ENCODE measurements at places on chromosomes 4 and X.

GRCh38 chrX:23341452-23341851 lies 6.8 kb downstream of the PTCHD1 start:
- no peak for DNase-seq

- no peak for DNase-seq
Observed at GRCh38 chr4:85837439-85837733, 362.4 kb downstream of the ARHGAP24 start.

DNA sequence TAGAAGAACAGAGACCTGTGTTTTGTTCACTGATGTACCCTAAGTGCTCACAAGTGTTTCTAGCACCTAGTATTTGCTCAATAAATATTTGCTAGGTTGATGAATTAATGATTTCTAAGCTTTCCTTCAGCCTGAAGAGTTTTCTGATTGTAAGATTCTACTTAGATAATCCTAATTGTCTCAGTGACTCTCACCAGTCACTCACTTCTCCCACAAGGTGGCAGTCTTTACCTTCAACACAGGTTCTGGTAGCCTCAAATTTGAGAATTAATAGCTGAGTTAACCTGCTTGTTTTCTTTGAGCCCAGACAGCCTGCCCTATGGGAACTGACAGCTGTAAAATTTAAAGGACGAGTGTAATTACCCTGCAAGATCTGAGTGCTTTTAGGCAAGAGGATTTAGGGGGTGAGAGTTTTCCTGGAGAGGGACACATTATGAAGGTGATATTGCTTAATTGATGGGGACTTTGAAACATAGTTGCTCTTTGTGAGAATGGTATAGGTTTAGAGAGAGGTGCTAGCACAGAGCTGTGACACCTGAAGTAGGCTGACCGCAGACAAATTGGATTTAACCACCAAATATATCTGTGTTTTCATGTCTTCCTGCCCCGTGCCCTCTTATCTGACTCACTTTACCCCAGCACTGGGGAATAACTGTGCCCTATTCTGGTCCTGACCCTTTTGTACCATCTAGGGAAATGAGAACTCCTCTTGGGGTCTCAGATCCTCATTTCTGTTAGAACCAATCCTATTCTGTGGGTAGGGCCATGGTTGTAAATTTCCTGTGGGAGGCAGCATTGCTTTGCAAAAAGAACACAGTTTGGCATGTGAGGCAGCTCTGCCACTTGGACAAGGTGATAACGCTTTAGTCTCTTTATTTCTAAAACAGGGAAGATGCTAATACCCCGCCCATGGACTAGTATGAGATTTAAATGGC lies 27.7 kb downstream of the CD38 start:
- DNase-seq: no peak

GRCh38 chr4:90328558-90328957 lies 201.4 kb downstream of the CCSER1 start:
- DNase-seq: no peak

GRCh38 chrX:124736553-124737270 lies 390.3 kb downstream of the SH2D1A start:
- DNase-seq: peak; percentile 14

GRCh38 chrX:50723006-50723405 lies 91.0 kb downstream of the SHROOM4 start:
- DNase-seq: no peak

DNA sequence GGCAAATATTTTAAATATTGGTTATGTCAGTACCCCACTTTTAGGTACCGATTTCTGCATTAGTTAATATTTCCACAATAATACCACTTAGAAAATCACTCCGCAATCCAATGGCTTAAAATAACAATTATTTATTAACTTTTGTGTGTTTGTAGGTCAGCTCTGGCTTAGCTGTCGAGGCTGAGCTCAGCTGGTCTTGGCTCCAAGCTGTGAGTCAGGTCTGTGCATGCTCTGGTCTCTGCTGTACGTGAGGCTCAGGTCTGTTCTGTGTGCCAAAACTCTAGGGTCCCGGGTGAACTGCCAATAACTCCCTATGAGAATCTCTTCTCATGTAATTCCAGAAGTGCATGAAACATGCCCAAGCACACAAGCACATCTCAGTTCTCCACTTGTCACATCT lies 245.8 kb upstream of the GK2 start:
- no peak for DNase-seq

DNA sequence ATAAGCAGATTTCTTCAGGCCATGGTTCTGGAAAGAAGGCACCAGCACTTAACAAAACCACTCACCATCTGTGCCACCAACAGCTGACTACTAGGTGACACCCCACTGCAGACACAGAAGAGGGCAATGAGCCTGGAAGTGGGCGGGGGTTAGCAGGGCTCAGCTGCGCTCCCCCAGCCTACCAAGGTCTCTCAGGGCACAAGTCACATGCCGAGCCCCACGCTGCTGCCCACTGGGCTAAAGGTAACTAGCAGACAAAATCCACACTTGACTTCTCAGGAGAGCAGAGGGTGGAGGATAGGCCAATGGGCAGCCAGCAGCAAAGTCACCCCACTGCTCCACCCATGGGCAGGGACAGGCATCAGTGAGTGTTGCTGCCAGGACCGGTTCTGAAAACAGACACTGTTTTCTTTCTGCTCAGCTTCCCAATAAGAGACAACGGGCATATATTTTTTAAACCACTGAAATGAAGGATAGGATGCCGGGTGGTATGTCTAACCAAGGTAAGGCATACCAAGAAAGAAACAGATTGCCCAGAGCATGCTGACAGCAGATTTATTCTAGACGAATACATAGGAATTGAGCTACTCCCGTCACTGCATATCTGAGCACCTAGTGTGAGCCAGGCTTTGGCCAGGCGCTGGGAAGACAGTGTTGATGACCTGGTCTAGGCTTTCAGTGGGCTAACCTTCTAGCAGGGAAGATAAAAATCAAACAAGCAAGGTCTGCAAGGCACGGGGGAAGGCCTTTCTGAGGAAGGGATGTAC lies 20.1 kb downstream of the ACSL1 start:
- DNase-seq: no peak

DNA sequence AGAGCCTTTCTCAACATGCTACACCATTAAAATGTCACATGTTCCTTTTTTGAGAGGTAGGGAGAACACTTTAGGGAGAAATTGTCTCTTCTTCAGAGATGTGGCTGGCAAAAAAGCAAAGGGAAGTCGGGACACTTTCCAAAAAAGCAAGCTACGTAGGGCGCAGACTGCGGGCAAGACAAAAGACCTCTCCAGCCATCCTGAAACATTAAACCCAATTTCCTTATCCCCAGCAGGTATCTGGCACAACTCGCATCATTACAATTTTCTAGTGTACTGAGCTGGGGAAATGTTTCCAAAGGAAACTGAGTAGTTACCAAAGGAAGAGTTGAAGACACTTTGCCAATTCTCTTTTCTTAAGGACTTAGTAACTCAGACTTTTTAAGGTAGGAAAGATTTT lies 116.0 kb downstream of the PACRGL start:
- no peak for DNase-seq

DNA sequence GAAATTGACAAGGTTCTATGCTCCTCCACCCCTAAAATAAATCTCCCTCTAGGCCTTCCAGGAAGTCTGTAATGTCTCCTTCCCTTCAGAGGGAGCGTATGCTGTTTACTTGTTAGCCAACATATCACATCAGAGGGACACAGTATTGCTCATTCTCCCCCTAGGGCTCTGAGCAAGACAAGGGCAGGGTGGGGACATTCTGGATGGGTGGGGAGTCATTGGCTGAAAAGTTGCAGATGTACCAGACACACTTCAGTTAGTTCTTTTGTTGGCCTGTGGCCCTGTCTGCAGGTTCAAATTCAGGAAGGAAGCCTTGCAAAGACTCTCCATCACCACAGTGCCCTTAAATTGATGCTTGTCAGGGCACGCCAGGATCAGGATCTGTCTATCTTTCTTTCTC lies 106.3 kb upstream of the TEX13D start:
- no peak for DNase-seq

- no peak for DNase-seq
Observed at GRCh38 chr4:153553155-153553818, 87.1 kb downstream of the TMEM131L start.

GRCh38 chrX:106933538-106933961 lies 13.3 kb downstream of the CLDN2 start:
- DNase-seq: no peak

DNA sequence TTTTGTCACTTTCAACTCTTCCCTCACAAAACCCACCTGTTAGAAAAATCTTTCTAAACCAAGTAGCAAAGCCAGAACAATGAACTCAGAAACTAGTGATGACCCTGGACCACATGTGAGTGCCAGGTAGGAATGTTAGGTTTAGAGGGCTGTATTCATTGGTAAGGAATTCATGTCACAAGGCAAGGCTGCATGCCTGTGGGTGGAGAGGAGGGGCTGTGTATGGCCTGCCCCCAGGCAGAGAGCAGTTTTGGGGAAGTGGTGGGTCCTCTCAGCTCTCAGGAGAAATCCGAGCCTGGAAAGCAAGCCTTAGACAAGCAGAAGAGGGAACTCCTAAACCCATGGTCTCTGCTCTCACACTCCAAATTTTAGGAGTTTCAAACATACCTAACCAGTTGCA lies 2.4 kb downstream of the RNF175 start:
- DNase-seq: no peak

DNA sequence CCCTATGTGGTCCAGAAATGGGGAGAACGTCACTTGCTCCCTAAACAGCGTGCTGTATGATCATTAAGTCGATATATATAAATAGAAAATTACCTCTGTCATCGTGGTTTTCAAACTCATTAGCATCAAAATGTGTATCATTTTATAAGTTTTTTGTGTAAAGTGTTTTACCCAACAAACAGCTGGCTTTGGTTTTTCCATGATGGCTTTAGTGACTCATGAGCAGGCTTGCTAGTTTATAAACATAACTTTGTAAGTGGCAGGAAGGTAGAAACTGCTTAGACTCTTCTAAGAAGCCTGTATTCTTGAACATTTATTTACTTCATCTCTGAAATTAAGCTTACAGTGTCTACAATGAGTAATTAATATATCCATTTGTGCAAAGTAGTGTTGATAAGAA lies 108.4 kb upstream of the DIPK2B start:
- DNase-seq: no peak

- no peak for DNase-seq
Observed at GRCh38 chr4:80989921-80990544, 40.5 kb upstream of the BMP3 start.

- DNase-seq: no peak
Observed at GRCh38 chr4:141215030-141215429, 5.7 kb upstream of the ZNF330 start.

GRCh38 chr4:81106150-81106549 lies 75.6 kb downstream of the BMP3 start:
- no peak for DNase-seq

GRCh38 chr4:17786567-17786966 lies 5.1 kb upstream of the FAM184B start:
- DNase-seq: no peak

- no peak for DNase-seq
Observed at GRCh38 chr4:112182604-112183003, 37.4 kb downstream of the FAM241A start.

GRCh38 chr4:121668368-121669162 lies 28.2 kb downstream of the ANXA5 start:
- no peak for DNase-seq

- no peak for DNase-seq
Observed at GRCh38 chr4:77263247-77263646, 106.2 kb downstream of the CCNG2 start.

DNA sequence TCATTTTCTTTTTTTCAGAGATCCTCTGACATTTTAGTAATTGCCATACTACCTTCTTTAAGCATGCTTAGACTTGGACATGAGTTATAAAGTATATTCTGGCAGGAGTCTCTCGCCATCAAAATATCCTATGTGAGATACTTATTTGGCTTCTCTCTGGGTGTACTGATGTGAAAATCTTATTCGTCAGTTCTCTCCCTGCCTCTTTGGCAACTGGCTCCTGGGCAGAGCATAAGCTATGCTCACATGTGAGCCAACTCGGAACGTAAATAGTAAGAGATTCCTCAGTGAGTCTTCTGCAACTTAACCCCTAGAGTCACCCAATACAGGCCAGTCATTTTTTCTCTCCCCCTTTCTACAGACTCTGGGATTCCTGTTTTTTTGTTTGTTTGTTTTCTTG lies 91.6 kb downstream of the MAGEB17 start:
- DNase-seq: no peak

- no peak for DNase-seq
Observed at GRCh38 chr4:30616942-30617646, 103.1 kb upstream of the PCDH7 start.

- no peak for DNase-seq
Observed at GRCh38 chrX:23435575-23435974, 100.9 kb downstream of the PTCHD1 start.

DNA sequence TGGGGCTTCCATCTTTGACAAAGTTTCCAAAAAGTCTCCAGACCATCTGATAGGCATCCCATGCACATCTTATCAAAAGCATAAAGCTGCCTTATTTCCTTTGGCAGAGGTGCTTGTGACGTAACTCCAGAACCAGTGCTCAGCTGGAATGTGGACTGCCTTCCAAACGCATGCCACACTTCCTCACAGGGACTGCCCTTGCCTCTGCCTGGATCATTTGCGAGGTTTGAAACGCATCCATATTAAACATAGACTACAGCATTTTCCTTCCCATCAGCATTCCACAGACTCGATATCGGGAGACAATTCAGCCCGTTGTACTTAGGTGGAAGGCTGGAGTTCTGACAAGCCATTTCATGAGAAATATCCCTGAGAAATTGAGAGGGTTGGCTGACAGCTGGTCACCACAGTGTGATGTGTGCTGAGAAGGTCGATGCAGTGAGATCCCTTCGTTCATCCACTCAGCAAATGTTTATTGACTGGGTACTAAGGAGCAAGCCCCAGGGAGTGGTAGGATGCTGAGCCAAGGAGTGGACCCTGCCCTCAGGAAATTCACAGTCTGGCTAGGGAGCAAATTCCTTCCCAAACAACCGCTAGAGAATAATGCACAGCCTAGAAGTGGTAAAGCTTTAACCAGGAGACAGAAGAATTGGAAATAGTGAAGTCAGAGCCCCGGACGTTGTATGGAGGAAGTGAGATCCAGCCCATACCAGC lies 376.0 kb downstream of the BCOR start:
- DNase-seq: no peak

DNA sequence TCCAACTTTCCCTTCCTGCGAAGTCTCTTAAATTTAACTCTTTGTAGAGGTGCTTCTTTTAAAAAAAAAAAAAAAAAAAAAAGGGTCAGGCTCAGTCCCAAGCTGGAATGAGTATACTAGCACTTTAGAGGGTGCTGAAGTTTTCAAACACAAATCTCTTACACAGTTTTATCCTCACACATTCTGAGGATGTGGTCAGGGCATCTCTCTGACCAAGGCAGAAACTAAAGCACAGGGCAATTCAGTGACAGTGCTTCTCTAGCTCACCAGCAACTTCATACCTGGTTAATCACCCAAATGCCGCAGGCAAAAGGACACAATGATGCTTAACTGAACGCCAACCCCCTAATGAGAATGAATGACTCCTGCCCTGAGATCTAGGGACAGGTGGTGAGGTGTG lies 9.8 kb upstream of the PGM2 start:
- DNase-seq: no peak

GRCh38 chrX:17697191-17697590 lies 40.1 kb upstream of the SCML1 start:
- no peak for DNase-seq

- no peak for DNase-seq
Observed at GRCh38 chr4:176840166-176840565, 47.4 kb upstream of the VEGFC start.
